ENCODE measurements at places on chromosomes 16 and 17. TPM values are rescaled to one million over a fixed set of nuclear protein-coding genes. Genes with fewer than 3 reads are reported as not detected.

GRCh38 chr17:17391668-17392370 lies 85.0 kb upstream of the MED9 start:
- peak; percentile 13 for DNase-seq

DNA sequence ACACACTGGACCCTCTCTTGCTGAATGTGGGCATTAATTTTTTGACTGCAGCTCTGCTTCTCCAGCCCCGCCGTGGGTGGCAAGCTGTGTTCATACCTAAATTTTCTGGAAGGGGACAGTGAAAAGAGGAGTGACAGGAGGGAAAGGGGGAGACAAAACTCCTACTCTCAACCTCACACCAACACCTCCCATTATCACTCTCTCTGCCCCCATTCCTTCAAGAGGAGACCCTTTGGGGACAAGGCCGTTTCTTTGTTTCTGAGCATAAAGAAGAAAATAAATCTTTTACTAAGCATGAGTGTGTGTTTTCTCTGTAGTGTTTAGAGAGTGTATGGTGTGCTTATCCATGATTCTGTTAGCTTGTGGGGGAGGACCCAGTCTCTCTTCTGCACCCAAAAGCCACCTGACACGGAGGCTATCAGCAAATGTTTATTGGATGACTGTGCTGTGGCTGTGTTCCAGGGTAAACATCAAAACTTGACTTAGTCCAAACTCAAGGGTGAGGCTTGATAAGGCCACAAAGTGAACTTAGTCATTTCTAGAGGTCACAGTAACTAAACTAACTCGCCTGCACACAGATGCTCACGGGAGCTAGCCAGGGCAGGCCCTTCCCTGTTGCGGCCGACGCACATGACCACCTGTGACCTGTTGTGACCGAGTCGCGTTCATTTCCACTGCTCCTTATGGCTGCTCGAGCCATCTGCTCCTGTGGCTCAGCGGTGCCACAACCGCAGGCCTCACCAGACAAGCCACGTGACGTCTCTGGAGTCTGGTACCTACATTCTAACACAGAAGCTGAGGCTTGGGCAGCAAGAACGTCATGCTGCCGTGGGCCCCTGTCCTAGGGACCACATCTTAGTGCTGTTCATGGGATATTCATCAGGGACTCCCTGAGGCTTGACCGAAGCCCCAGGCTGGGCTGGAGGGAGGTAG lies 9.8 kb upstream of the MED11 start:
- no peak for DNase-seq

DNA sequence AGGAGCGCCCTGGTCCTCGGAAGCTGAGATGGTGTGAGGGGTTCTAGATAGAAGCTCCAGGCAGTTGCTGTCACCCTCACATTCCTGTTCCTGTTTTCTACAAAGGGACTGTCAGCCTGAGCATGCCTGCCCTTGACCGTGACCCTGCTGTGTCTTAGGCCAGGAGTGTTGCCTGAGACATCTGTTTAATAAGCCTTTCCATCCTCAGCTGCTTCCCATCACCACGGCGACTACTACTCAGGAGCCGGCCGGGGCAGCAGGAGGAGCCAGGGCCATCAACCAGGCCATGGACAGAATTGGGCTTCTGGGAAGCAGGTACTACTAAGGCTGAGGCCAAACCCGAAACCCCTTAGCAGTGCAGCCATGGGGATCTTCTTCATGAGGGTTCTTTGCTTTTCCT lies 151.4 kb downstream of the KATNIP start:
- no peak for DNase-seq

The USP10 gene
- polyA plus RNA-seq: 72.4 TPM

The UTS2R gene
- polyA plus RNA-seq: not detected

The ARHGAP44 gene
- 0.33 TPM for polyA plus RNA-seq

The PMM2 gene
- polyA plus RNA-seq: 46.4 TPM

The CENPT gene
- 54.0 TPM for polyA plus RNA-seq

DNA sequence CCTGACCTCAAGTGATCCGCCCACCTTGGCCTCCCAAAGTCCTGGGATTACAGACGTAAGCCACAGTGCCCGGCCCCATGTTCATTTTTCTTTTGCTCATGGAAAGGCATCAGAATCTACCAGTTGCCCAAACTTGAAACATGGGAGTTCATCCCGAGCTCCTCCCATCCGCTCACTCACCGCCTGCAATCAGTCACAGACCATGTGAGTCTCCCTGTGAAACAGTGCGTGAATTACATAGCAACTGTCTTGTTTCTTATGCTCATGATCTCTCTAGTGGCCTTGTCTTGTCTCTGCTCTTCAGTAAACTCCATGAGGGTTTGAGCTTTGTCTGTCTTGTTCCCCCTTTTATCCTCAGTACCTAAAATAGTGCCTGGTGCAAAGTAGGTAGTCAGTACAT lies 52.1 kb upstream of the TNRC6A start:
- DNase-seq: no peak

GRCh38 chr16:79931721-79932120 lies 331.2 kb upstream of the MAF start:
- DNase-seq: no peak

GRCh38 chr17:51770027-51770759 lies 388.3 kb downstream of the CA10 start:
- DNase-seq: no peak

DNA sequence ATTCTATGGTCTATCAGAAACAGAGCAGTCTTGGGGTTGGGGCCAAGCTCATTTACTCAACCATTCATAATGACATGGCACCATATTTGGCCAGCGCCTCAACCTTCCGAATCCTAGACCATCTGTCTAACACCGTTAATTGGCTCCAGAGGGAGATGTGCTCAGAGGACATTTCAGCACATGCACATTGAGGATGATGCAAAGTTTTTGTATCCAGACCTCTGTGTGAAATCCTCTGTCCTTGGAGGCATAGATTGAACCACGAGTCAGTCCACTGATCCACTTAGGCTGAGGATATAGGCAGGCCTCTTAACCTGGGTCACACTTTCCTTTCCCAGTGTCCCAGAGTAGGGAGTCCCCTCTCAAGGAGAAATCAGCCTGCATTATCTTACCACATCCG lies 85.5 kb downstream of the SHISA6 start:
- DNase-seq: no peak

The RAB11FIP4 gene
- 0.40 TPM for polyA plus RNA-seq

DNA sequence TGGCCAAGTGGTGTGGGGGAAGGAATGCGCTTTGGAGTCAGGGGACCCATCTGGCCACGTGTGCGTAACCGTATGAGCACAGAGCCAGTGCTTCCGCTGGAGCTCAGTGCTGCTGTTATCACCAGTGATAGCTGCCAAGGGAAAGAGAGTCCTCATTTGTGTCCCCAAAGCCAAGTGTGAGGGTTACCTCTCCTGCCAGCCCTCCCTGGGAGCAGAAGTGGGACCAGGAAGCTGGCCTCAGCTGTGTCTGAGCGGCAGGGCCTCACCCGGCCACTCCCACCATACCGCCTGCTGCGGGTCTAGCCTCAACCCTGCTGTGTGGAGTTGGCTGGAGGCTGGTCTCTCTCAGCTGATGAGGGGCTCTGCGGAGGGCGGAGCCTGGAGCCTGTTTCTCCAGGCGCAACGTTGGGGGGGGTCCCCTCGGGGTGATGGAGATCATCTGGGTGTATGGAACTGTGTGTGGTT lies 44.5 kb downstream of the MEAK7 start:
- no peak for DNase-seq

The CDH13 gene
- 53.6 TPM for polyA plus RNA-seq

- DNase-seq: no peak
Measured at GRCh38 chr16:59148056-59148768, 414.1 kb upstream of the GOT2 start.

The HYDIN gene
- polyA plus RNA-seq: 0.50 TPM

DNA sequence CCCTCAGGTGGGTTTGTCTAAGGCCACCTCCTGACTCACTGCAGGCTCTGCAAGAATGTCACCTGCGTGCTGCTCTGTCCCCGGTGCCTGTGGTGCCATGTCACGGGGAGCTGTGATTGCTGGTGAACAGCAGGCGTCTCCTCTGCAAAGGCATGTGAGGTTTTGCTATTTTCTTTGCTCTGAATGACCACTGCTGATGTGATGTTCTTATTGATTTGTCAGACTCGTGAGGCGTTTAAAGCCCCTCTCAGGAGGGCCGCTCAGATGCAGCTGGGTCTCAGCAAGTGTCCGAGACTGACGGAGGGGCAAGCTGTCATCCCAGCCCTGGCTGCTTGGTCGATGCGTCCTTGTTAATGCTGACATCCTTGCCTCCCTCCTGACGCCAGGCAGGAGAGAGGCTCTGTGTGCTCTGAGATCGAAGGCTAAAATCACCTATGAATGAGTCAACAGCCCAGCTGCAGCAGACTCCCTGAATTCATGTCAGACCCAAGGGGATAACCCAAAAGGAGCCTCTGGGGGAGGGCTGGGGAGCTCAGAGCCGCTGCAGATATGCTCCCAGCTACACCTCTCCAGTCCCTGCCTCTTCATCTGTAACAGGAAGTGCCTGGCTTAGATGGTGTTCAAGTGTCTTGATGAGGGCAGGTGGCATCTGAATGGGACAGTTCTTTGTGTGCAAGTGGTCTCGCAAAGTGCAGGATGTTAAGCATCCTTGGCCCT lies 11.8 kb upstream of the PEMT start:
- DNase-seq: no peak

- peak; percentile 98 for DNase-seq
Measured at GRCh38 chr16:65660390-65660789, 538.5 kb upstream of the CDH11 start.

GRCh38 chr17:79811868-79812352 lies 15.0 kb upstream of the CBX8 start:
- DNase-seq: no peak

- DNase-seq: no peak
Measured at GRCh38 chr16:2960183-2961010, 3.7 kb upstream of the KREMEN2 start.

DNA sequence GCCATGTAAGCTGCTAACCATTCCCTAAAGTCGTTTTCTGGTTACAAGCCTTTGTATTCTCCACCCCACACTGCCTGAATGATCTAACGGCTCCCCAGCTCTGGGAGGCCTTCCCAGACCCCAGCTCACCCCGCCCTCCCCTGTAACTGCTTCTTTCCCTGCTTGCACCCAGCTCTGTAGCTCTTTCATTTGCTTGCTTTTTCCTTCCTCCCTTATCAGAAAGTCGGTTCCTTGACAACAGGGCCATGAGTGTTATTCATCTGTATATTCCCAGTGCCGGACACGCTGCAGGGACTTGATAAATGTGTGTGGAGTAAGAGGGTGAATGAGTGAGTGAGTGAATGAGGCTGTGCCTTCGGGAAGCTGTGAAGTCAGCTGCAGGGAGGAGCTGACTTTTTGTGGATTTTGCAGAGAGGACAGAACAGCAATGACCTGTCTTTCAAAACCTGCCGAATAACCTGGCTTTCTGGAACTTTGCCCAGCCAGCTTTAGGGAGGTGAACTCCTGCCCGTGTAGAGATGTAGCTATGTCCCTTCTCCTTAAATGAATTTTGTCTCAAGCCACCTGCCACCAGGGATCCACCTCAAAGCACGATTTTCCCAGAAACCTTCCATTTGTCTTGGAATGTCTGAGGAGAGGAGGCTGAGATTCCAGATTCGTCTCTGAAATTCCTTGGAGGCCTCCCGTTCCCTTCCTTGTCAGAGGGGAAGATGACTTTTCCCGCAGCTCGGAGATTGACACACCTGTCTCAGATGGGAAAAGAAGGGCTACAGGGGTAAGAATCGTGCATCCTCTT lies 20.0 kb upstream of the CACNG4 start:
- peak; percentile 33 for DNase-seq

The TP53TG3 gene
- polyA plus RNA-seq: not detected

DNA sequence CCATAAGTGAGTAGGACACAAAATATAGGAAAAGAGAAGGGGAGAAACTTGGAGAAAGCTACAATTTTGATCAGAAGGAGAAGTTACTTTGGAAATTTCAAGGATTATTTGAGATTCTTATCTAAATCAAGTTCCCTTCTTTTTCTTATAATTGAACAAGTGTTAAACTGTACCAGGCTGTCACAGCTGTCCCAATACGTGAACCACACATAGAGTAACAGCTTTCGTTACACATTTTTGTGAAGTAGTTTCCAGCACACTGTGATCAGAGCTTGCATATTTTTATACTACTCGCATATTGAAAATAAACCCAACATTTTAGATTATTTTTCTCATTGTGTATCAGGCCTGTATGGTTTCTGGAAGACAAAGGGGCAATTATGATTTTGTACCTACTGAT lies 412.8 kb upstream of the PSMD7 start:
- DNase-seq: no peak

The LGALS3BP gene
- polyA plus RNA-seq: 8.6 TPM

GRCh38 chr16:22898131-22898530 lies 84.2 kb downstream of the HS3ST2 start:
- no peak for DNase-seq

GRCh38 chr17:2485543-2485942 lies 26.1 kb downstream of the METTL16 start:
- DNase-seq: peak; percentile 13

The GDE1 gene
- polyA plus RNA-seq: 58.2 TPM

The GAST gene
- not detected for polyA plus RNA-seq

The SDR42E2 gene
- polyA plus RNA-seq: not detected

GRCh38 chr16:88971371-88972097 lies 5.5 kb downstream of the CBFA2T3 start:
- DNase-seq: no peak

The TMEM238L gene
- not detected for polyA plus RNA-seq

Measured in GM23248 (cell line).